ENCODE measurements at places on chromosomes 11 and 22. TPM values are rescaled to one million over a fixed set of nuclear protein-coding genes. Genes with fewer than 3 reads are reported as not detected.

The CARD18 gene
- not detected for total RNA-seq

The GPR83 gene
- 0.18 TPM for total RNA-seq

The IGLL5 gene
- not detected for total RNA-seq

DNA sequence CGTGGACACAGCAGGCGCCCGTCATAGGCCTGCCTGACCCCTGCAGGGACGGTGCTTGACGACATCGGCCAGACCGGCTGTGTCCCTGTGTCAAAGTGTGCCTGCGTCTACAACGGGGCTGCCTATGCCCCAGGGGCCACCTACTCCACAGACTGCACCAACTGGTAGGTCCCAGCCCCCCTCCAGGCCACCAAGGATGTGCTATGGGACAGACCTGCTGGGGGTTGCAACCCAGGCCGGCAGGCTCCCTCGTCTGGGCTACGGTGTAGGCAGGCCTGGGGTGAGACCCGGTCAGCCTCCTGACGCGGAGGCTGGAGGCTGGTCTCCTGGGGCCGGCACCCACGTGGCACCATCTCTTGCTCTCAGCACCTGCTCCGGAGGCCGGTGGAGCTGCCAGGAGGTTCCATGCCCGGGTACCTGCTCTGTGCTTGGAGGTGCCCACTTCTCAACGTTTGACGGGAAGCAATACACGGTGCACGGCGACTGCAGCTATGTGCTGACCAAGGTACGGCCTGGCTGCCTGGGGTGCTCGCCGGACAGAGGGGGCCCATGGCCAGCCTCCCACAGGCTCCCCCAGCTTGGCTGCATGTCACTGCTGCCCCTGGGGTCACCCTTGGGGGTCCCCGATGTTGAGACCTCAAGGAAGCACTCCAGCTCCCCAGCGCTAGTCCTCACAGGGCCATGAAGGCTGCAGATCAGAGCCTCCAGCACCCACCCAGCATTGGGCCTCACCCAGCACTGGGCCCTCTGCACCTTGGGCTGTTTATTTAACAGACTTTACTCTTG lies 7.7 kb downstream of the MUC5AC start:
- no peak for DNase-seq
- H3K27me3 ChIP-seq: peaks cover 4% of the 10 kb centered on the region
- H3K4me3 ChIP-seq: no peak overlapping the region
- no peak overlapping the region for H3K27ac ChIP-seq

All from adrenal gland (tissue), 19 donors.